ENCODE measurements at places on chromosomes 3 and 15. TPM values are rescaled to one million over a fixed set of nuclear protein-coding genes. Genes with fewer than 3 reads are reported as not detected.

DNA sequence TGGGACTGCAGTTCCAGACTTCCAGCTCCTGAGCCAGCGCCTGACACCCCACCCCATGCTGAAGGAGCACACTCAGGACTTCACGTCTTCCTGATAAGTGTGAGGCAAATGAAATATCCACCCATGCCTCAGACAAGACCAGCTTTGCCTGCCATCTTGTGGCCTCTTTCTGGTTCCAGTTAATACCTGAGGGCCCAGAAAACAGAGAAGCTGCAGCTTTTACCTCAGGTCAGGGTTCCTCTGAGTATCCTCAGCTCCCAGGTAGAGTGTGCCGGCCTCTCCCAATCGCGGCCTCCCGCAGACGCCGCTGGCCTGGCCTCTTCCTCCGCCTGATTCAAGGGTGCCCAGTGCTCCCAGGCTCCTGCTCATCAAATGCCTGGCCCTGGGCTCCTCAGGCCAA is 5.1 kb upstream of the KLHL6 start:
- H3K36me3 ChIP-seq, result no peaks in the 10 kb centered on the region
- H3K4me3 ChIP-seq, result no peak overlapping the region

DNA sequence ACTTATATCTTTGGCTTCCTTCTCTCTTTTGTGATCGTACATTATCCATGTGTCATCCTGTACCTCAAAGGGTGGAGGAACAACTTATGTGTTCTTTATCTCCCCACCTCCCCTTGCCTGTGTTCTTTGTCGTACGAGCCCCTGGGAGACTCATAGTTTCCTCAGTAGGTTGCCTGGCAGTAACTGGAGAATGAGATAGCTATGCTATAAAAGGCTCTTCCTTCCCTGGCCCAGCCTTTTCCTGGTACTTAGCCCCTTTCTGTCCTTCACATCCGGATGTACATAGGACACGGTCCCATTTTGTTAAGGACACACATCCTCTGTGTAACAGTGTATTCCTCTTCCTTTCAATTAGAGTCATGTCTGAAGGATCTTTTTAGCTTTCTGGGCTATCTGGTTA is 32.1 kb downstream of the PLCL2 start:
- DNase-seq, result no peak
- H3K27me3 ChIP-seq, result no peaks in the 10 kb centered on the region
- H3K4me1 ChIP-seq, result peaks cover 38% of the 10 kb centered on the region

DNA sequence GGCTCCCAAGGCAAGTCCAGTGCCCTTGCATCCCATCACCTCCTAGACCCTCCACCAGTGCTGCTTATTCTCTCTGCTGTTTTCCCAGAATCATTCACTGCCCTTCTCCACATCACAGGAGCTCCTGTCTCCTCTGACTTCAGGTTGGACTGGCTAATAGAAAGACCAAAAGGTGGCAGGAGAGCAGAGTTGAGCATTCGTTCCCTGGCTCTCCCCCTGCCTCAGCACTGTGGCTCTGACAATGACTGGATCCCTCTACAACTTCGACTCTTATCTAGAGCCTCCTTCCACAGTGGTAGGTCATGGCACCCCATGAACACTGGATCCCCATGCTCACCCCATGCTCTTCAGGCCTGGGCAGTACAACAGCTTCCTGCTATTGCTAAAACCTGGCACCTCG is 243.6 kb downstream of the LRRN1 start:
- no peaks in the 10 kb centered on the region for H3K27me3 ChIP-seq
- H3K27ac ChIP-seq, result no peak overlapping the region
- DNase-seq, result no peak
- H3K36me3 ChIP-seq, result no peaks in the 10 kb centered on the region
- H3K4me1 ChIP-seq, result no peaks in the 10 kb centered on the region

- no peaks in the 10 kb centered on the region for H3K36me3 ChIP-seq
- no peaks in the 10 kb centered on the region for H3K4me1 ChIP-seq
Observed at GRCh38 chr15:35145336-35145735, 60.2 kb upstream of the NANOGP8 start.

- no peaks in the 10 kb centered on the region for H3K27me3 ChIP-seq
- H3K36me3 ChIP-seq, result no peaks in the 10 kb centered on the region
- peak overlapping the region; percentile 45 for H3K4me3 ChIP-seq
- DNase-seq, result no peak
Observed at GRCh38 chr15:38650936-38651327, 86.3 kb upstream of the RASGRP1 start.

GRCh38 chr3:52236424-52236886 is 2.5 kb downstream of the TWF2 start:
- H3K27me3 ChIP-seq, result no peaks in the 10 kb centered on the region
- H3K4me3 ChIP-seq, result no peak overlapping the region
- no peak for DNase-seq
- H3K4me1 ChIP-seq, result peaks cover 55% of the 10 kb centered on the region
- H3K36me3 ChIP-seq, result peaks cover 36% of the 10 kb centered on the region
- peak overlapping the region; percentile 95 for H3K27ac ChIP-seq

GRCh38 chr3:129282727-129283327 is 4.2 kb downstream of the HMCES start:
- H3K4me1 ChIP-seq, result peaks cover 14% of the 10 kb centered on the region
- DNase-seq, result no peak
- H3K36me3 ChIP-seq, result no peaks in the 10 kb centered on the region
- H3K27me3 ChIP-seq, result no peaks in the 10 kb centered on the region
- peak overlapping the region; percentile 54 for H3K27ac ChIP-seq

DNA sequence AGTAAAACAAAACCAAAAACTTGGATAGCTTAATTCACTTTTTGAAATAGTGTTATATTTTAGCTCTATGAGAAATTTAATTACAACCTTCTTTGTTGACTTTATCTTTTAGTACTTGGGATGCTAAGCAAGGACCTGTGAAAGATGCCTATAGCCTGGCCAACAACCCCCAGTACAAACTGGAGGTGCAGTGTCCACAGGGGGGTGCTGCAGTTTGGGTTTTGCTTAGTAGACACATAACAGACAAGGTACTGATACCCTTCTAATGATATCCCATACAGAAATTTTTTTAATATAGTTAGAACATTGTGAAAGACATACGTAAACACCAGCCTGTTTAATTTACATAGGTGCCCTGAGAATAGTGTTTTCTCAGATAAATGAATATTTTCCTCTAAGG is 35.3 kb downstream of the CAPN7 start:
- no peak for DNase-seq
- peaks cover 11% of the 10 kb centered on the region for H3K36me3 ChIP-seq
- H3K4me3 ChIP-seq, result no peak overlapping the region
- H3K27ac ChIP-seq, result no peak overlapping the region

- H3K27ac ChIP-seq, result no peak overlapping the region
- H3K4me1 ChIP-seq, result no peaks in the 10 kb centered on the region
- no peak for DNase-seq
- H3K36me3 ChIP-seq, result no peaks in the 10 kb centered on the region
- H3K27me3 ChIP-seq, result no peaks in the 10 kb centered on the region
- H3K4me3 ChIP-seq, result no peak overlapping the region
Observed at GRCh38 chr3:59258550-59259260, 208.9 kb upstream of the CFAP20DC start.

DNA sequence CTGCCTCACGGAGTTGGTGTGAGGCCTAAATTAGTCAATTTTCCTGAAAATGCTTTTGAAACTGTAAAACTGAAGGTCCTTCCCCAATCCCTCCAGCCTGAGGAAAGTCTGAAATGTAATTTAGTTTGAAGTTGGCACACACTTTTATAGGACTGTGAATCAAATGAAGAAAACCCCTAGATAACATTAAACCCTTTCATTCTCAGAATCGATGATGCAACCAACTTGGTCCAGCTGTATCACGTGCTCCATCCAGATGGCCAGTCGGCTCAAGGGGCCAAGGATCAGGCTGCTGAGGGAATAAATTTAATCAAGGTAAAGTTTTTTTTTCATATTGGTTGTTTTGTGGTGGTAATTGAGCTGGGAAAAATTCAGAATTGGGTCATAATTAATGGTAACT is 11.7 kb downstream of the MRPS22 start:
- H3K4me3 ChIP-seq, result no peak overlapping the region
- H3K27ac ChIP-seq, result no peak overlapping the region
- no peak for DNase-seq
- H3K4me1 ChIP-seq, result no peaks in the 10 kb centered on the region

GRCh38 chr3:71360180-71360579 is 223.3 kb downstream of the FOXP1 start:
- peaks cover 78% of the 10 kb centered on the region for H3K4me1 ChIP-seq
- peak overlapping the region; percentile 1 for H3K4me3 ChIP-seq
- no peak for DNase-seq
- no peaks in the 10 kb centered on the region for H3K27me3 ChIP-seq
- peaks cover 13% of the 10 kb centered on the region for H3K36me3 ChIP-seq
- peak overlapping the region; percentile 66 for H3K27ac ChIP-seq

- no peak for DNase-seq
- no peaks in the 10 kb centered on the region for H3K36me3 ChIP-seq
- H3K27me3 ChIP-seq, result no peaks in the 10 kb centered on the region
Observed at GRCh38 chr3:23108451-23109057, 94.6 kb upstream of the UBE2E2 start.

DNA sequence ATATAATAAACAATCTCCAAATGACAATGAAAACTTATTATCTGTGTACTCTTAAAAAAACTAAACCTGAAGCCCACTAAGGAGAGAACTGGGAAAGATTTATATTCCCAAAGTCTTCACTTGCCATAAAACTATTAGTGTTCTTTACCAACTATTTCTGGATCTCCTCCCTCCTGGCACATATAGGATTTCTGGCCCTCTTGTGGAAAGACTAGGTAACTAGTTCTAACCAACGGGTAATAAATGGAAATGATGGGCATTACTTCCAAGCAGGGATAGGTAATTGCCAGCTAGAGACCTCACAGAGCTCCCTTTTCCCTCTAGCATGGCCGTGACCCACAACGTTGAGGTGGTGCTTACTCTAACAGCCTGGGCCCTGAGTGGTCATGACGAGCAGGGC is 110.1 kb downstream of the DNAH12 start:
- no peaks in the 10 kb centered on the region for H3K4me1 ChIP-seq
- DNase-seq, result no peak
- H3K4me3 ChIP-seq, result no peak overlapping the region
- no peaks in the 10 kb centered on the region for H3K27me3 ChIP-seq

DNA sequence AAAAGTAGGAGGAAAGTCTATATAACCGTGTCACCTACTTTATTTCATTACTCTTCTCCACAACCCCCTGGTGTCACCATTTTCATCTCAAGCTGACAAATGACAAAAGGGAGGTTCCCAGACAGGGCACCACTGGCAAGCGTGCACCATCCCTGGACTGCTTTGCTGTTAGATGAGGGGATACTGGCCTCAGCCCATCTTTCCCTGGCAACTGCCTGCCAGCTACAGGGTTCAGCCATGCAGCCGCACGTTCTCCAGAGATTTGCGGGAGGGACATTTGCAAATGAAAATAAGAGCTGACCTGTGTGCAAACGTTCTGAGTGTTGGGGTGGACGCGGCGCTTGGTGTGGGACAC is 660 bp downstream of the UROC1 start:
- H3K4me3 ChIP-seq, result no peak overlapping the region
- no peaks in the 10 kb centered on the region for H3K27me3 ChIP-seq
- no peaks in the 10 kb centered on the region for H3K36me3 ChIP-seq
- H3K4me1 ChIP-seq, result no peaks in the 10 kb centered on the region
- no peak overlapping the region for H3K27ac ChIP-seq
- DNase-seq, result no peak

DNA sequence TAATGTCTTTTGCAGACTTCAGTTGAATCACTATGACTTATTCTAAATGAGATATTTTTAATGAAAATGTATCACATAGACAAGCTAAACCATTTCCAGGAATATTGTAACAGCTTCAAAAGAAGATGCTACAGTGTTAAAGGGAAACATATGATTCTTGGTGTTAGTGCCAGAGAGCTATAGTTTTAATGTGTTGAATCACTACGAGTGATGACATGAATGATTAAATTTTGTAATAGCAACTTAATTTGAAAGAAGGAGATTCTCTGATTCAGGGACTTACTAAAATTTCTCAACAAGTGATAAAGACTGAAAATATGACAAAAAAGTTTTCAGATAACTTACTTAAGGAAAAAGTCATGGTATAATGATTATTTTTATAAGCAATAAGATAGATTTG is 267.3 kb upstream of the SLITRK3 start:
- H3K36me3 ChIP-seq, result no peaks in the 10 kb centered on the region
- H3K4me3 ChIP-seq, result no peak overlapping the region
- H3K4me1 ChIP-seq, result no peaks in the 10 kb centered on the region
- H3K27ac ChIP-seq, result no peak overlapping the region
- no peaks in the 10 kb centered on the region for H3K27me3 ChIP-seq
- DNase-seq, result no peak

GRCh38 chr15:66923438-66923881 is 141.9 kb upstream of the SMAD3 start:
- no peak overlapping the region for H3K4me3 ChIP-seq
- peak; percentile 17 for DNase-seq
- H3K27ac ChIP-seq, result no peak overlapping the region

GRCh38 chr3:160374472-160374871 is 24.6 kb downstream of the IFT80 start:
- H3K4me3 ChIP-seq, result no peak overlapping the region
- peaks cover 12% of the 10 kb centered on the region for H3K36me3 ChIP-seq
- no peak for DNase-seq

DNA sequence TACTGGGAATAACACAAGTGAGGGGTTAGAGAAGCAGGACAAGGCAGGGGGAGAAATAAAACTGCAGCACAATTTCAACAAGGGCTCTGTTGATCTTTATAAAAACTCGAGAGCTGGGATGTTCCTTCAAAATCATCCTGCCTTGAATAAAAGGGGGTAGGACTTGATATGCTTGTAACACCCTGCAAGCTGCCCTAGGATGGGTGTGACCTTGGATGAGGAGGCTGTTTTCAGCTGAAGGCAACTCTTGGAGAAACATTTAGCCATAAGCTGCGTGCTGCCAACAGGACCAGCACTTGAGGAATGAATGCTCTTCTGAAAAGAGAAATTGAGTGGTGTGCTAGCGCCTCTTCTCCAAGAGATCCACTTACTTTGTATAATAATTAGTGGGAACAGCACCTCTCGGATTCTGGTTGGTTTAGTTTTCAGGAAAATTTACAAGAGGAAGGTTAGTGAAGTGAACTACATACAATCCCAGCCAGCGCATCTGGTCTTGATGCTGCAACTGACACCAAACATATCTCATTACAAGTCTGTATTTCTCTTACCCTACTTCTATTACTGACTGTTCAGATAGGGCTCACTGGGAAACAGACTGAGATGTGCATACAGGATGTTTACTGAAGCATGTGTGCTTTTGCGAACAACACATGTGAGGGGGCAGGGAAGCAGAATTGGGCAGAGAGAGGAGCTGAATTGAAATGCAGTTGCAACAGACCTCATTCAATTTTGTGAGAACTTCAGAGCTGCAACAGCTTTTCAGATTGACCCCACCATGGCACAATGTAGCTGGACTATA is 643.0 kb upstream of the GOLIM4 start:
- no peaks in the 10 kb centered on the region for H3K4me1 ChIP-seq
- no peaks in the 10 kb centered on the region for H3K27me3 ChIP-seq
- no peak overlapping the region for H3K27ac ChIP-seq
- no peak overlapping the region for H3K4me3 ChIP-seq

- no peak overlapping the region for H3K27ac ChIP-seq
- no peaks in the 10 kb centered on the region for H3K4me1 ChIP-seq
- no peak overlapping the region for H3K4me3 ChIP-seq
- H3K27me3 ChIP-seq, result no peaks in the 10 kb centered on the region
- no peak for DNase-seq
Observed at GRCh38 chr3:12273045-12273695, 15.7 kb upstream of the PPARG start.

- no peak overlapping the region for H3K4me3 ChIP-seq
- DNase-seq, result no peak
- H3K27me3 ChIP-seq, result no peaks in the 10 kb centered on the region
- no peak overlapping the region for H3K27ac ChIP-seq
Observed at GRCh38 chr3:73399106-73399505, 225.6 kb downstream of the PDZRN3 start.

Gene CCR9
- 0.66 TPM for total RNA-seq

Gene ANKRD34C
- not detected for total RNA-seq

Gene A4GNT
- total RNA-seq, result not detected

Gene HDC
- total RNA-seq, result 81.2 TPM

Gene PLSCR2
- total RNA-seq, result 0.44 TPM

Data from naive thymus-derived CD4-positive, alpha-beta T cell (primary cell).